EL (cell line): ENCODE measurements at places on chromosomes 2 and 18.

GRCh38 chr18:68418881-68419280 is 296.0 kb downstream of the TMX3 start:
- DNase-seq = peak; percentile 60

- no peak for DNase-seq
These were observed 15.2 kb downstream of the SMYD1 start for GRCh38 chr2:88082781-88083180.

GRCh38 chr18:70373042-70373519 is 84.2 kb downstream of the SOCS6 start:
- peak; percentile 87 for DNase-seq

GRCh38 chr2:200770847-200771246 is 40.9 kb upstream of the BZW1 start:
- DNase-seq = no peak
